Activated CD4-positive, alpha-beta T cell treated with anti-CD3 and anti-CD28 coated beads, Interleukin-2, amount 10 ng/mL, durations not matched to agents 24 days and 14 days (primary cell): ENCODE measurements at places on chromosomes 5 and 9.
A peak's percentile ranks its signal among the peaks of the same experiment; 100 is the strongest.

DNA sequence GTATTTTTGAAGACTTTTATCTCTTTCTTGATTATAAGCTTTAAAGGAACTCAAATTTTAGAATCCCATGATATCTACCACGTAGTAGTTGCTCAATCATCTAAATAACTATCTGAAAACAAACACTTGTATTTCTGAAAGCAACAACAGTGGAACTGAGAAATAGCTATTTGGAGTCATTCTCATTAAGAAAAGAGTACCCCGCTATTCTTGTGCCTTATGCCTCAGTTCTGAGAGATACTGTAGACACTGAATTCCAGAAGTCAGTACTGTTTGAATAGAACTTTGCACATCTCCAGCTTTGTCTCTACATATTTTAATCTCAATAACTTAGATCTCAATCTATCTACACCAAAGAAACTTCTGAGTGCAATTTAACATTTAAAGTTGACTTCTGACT lies 11.4 kb downstream of the CHD1 start:
- DNase-seq = no peak

- peak; percentile 88 for DNase-seq
Observed at GRCh38 chr9:89498852-89499480, 1.1 kb upstream of the SEMA4D start.

- DNase-seq = no peak
Observed at GRCh38 chr5:32562843-32563242, 22.5 kb upstream of the SUB1 start.

DNA sequence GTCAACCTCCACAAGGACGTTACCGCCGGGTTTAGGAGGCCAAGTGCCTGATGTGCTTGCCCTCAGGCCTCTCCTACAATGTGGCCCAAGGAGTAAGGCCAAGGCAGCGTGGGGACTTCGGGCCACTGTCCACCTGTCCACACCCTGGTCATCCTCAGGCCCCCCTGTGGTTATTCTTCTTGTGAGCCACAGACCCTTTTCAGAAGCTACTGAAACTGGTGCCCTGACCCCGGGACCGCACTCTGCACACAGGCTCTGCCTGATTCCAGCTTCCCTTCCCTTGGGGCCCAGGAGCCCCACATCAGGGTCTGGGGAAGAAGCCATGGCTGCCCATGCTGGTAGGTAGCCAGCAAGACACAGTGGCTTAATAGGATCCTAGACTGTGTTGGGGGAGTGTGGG lies 128.8 kb downstream of the OLFM1 start:
- DNase-seq = no peak
